ENCODE measurements at places on chromosomes 2 and 18.
A peak's percentile ranks its signal among the peaks of the same experiment; 100 is the strongest.

- DNase-seq, result peak; percentile 98
These were observed 128.8 kb upstream of the TRIB2 start for GRCh38 chr2:12587729-12588522.

GRCh38 chr2:56456791-56457190, 273.0 kb downstream of the CCDC85A start:
- no peak for DNase-seq

DNA sequence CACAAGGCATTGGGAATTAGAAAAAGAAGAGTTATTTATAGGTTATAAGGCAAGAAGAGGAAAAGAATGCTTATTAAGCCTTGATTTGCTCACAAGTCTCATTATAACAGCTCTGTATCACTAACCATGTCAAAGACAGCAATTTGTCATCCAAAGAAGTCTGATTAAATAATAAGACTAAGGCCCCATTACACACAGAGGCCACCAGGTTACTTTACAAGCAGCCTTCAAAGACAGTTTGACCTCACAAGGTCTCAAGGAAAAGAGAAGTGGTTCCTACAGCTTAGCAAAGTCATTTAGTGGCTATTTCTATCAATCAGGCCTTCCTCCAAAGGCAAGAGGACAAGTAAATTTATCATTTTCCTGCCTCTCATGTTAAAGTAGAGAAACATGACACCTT, 188.5 kb downstream of the MBD2 start:
- DNase-seq, result no peak

DNA sequence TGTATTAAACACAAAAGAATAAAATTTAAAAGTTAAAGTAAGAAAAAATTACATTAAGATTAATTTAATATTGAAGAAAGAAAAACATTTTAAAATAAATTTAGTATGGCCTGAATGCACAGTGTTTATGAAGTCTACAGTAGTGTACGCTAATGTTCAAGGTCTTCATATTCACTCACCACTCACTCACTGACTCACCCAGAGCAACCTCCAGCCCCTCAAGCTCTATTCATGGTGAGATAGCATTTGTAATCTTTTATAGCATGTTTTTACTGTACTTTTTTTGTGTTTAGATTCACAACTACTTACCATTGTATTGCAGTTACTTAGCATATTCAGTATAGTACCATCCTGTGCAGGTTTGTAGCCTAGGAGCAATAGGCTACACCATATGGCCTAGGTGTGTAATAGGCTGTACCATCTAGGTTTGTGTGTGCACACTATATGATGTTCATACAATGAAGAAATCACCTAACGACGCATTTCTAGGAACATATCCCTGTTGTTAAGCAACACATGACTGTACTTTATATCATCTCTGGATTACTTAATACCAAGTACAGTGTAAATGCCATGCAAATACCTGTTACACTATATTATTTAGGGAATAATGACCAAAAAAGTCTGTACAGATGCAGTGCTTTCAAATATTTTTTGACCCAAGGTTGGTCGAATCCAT, 144.0 kb upstream of the IL1R2 start:
- no peak for DNase-seq

DNA sequence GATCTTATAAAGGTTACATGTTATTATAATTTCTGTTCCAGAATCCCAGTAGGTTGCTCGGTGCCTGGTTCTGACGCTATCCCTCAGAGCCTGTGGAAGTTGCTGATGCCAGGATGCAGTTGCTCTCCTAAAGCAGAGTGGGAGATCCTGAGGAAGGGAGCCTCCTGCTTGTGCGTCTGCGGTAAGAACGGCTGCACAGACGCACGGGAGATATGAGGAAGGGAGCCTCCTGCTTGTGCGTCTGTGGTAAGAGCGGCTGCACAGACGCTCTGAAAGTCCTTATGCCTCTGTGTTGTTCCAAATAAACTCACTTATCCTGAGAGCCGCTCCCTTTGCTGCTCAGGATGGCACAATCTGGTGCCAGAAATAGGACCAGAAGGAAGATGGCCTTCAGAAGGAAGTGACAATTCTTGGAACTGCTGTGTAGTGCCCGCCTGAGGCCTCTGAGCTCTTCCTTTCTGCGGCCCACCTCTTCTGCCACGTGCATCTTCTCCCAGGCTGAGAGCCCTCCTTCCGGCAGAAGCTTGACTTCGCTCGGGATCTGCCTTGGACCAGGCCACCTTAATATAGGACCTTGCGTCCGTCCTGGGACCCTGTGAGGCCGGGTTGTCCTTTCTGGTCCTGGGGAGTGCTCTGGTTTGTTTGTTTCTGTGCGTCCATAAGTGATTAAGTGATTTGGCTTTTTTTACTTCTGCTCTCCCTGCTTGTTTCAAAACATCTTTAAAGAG, 89.5 kb downstream of the RTP5 start:
- DNase-seq, result peak; percentile 7

DNA sequence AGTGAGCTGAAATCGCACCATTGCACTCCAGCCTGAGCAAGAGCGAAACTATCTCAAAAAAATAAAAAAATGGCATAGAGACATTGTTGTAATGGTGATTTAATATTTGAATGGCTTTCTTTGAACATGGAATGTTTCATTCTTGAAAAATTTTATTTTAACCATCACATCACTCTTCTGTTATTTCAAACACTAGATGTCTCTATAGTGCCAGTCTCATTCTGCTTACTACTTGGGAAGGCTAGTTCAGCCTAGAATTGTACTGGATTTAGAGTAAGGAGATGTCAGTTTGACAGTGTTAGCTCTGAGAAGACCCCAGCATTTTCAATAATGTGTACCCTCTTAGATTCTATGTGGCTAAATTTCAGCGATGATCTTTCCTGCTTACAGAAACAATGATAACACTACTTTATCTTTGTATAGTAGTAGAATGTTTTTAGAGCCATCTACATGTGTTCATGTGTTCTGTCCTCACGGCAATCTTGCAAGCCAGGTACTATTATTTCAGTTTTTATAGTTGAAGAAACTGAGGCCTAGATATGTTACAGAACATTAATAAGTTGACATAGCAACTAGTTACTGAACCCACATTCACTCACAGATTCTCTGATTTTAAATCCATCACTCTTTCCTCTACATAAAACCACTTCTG, 142.9 kb upstream of the ZSWIM2 start:
- no peak for DNase-seq

- no peak for DNase-seq
These were observed 4.3 kb downstream of the MYL12A start for GRCh38 chr18:3251963-3252277.

DNA sequence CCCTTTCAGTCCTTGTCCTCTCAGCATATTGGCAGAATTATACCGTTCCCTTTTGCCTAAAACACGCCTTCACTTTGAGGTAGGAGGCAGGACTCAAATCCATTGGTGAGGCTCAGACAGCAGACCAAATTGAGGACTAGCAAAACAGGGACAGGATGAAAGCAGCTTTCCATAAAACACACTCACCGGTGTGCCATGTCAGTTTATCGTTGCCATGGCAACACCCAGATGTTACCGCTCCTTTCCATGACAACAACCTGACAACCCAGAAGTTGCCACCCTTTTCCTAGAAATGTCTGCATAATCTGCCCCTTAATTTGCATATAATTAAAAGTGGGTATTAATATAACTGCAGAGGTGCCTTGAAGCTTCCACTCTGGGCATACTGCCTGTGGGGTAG, 730.4 kb downstream of the METTL4 start:
- DNase-seq, result no peak

DNA sequence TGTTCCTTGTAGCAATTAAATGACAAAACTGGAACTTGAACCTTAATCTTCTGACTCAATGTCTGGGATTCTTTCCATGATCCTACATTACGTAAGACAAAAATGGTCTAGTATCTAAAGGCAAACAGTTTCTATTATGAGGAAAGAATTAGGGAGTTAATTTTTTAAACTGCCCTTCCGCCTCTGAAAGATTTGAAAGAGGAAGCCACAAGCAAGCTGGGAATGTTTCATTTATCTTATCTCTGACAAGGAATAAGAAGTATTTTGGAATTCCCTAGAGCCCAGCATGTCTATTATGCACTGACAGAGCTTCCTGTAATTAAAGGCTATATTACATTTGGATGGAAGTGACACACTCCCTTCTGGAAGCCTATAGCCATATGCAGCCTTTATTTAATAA, 558.8 kb upstream of the CDH2 start:
- DNase-seq, result no peak

- DNase-seq, result no peak
These were observed 237.5 kb upstream of the TMEM200C start for GRCh38 chr18:6132751-6133368.

- DNase-seq, result no peak
These were observed 95.1 kb downstream of the DYM start for GRCh38 chr18:49365346-49365745.

DNA sequence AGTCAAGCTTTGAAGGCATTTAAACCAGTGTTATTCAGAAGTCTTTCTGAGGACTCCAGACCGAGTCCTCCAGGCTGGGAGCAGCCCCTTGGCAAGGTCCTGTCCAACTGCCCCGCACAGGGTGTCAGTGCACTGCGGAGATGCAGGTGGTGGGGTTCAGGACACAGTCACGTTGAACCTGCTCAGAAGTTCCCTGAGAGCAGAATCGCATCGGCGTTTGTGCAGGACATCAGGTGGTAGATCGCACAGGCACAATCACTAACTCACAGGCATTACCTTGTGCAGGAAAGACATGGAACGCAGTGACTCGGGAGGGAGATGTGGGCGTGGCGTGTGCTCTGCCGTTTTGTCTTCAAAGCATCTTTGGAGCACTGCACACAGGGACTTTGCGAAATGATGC, 10.4 kb downstream of the COPS9 start:
- DNase-seq, result no peak

GRCh38 chr18:39838831-39839230, 2116.2 kb upstream of the PIK3C3 start:
- peak; percentile 1 for DNase-seq

DNA sequence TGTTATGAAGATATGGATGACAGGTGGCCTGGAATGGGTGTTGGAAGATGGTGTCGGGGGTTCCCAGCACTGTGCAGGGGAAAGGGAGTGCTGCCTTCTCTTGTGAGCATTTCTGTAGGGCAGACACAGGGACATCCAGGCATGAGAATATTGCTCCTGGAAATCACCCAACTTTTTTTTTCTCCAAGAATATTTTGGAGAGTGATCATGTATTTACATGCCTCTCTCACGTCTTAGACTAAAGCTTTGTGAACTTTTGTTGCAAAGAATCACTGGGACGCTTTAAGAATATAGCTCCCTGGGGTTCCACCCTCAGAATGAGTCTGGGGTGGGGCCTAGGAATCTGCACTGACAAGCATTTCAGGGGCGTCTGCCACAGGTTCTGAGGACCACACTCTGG, 68.7 kb downstream of the VWA3B start:
- no peak for DNase-seq

- peak; percentile 51 for DNase-seq
These were observed 164.4 kb downstream of the PRPF40A start for GRCh38 chr2:152552888-152553287.

- DNase-seq, result no peak
These were observed 39.5 kb upstream of the SCLY start for GRCh38 chr2:238021327-238021726.

- no peak for DNase-seq
These were observed 17.6 kb upstream of the CHST9 start for GRCh38 chr18:27202741-27203140.

- no peak for DNase-seq
These were observed 22.2 kb downstream of the MCFD2 start for GRCh38 chr2:46893269-46893939.

DNA sequence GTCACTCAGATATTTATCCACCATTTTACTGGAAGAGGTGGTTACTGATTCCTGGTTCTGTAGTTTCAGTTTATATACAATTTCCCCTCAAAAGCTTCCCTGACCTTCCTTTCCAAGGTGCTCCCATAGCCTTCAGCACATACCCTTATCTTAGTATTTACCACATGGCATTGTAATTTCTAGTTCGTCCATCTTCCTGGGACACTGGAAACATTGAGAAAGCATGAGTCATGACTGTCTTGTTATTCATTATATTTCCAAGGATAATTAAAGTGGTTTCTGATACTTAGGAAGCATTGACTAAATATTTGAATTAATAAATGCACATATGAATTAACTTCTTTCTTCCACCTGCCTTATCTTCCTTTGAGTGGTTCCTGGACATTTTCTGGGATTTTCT, 203.8 kb downstream of the ETAA1 start:
- DNase-seq, result no peak

DNA sequence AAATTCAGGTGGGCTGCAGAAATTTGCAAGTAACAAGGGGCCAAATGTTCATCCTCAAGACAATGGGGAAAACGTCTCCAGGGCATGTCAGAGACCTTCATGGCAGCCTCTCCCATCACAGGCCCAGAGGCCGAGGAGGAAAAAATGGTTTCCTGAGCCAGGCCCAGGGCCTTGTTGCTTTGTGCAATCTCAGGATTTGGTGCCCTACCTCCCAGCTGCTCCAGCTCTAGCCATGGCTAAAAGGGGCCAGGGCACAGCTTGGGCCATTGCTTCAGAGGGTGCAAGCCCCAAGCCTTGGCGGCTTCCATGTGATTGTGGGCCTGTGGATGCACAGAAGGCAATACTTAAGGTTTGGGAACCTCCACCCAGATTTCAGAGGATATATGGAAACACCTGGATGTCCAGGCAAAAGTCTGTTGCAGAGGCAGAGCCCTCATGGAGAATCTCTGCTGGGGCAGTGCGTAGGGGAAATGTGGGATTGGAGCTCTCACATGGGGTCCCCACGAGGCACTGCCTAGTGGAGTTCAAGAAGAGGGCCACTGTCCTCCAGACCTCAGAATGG, 29.2 kb downstream of the RPRD1A start:
- DNase-seq, result no peak

DNA sequence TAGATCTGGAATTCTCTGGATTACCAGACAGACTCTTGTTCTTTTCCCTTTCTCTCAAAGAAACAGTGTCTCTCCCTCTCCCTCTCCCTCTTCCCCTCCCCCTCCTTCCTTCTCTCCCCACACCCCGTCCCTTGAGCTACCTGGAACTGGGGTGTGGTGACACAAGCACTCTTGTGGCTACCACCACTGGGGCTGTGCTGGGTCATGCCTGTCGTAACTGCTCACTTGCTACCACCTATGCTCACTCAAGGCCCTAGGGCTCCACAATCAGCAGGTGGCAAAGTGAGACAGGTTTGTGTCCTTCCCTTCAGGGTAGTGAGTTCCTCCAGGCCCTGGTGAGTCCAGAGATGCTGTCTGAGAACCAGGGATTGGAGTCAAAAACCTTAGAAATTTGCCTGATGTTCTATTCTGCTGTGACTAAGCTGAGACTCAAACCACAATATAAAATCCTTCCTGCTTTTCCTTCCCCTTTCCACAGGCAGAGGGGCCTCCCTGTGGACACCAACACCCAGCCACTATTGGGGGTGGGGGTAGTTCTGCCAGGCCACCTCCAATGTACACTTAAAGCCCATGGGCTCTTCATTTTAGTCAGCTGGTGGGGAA, 70.8 kb downstream of the OXER1 start:
- DNase-seq, result peak; percentile 53

- DNase-seq, result no peak
These were observed 163.1 kb downstream of the TTC32 start for GRCh38 chr2:19738707-19739106.

DNA sequence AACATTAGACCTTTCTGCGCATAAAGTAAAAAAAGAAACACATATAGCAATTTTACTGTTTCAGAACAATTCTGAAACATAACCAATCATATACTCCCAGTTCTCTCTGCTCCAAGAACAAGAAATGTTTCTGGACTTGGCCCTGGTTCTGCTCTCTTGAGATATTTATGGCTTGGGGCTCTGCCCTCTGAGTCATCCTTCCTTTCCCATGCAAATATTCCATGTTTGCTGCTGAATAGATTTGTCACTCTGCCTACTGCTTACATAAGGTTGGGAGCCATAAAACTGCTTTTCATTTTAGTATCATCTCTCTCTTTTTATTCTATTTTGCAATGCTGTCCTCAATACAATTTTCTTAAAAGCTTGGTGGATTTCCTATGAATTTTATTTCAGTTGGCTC, 499.6 kb upstream of the ACVR2A start:
- DNase-seq, result no peak

All from inflammatory macrophage treated with lipopolysaccharide for 4 hours (primary cell).